ENCODE measurements at places on chromosomes 4 and X.

GRCh38 chrX:153816831-153817690 lies 13.3 kb downstream of the PDZD4 start:
- DNase-seq = no peak

DNA sequence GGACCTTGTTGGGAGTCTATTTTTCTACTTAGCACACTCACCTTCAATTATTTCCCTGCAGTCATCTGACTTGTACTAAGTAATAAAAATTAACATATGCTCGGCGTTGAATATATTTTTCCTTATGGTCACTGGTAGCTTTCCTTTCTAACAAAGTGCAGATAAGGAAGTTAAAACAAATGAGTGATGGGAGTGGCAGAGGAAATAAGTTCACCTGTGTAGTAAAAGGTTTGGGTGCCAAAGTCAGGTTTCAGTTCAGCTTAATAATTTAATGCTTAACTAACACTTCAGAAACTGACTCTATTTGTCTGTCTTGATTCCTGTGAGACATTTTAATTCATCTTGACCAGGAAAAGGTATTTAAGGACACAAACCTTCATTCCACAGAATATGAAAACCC lies 184.4 kb downstream of the PCDH7 start:
- no peak for DNase-seq

DNA sequence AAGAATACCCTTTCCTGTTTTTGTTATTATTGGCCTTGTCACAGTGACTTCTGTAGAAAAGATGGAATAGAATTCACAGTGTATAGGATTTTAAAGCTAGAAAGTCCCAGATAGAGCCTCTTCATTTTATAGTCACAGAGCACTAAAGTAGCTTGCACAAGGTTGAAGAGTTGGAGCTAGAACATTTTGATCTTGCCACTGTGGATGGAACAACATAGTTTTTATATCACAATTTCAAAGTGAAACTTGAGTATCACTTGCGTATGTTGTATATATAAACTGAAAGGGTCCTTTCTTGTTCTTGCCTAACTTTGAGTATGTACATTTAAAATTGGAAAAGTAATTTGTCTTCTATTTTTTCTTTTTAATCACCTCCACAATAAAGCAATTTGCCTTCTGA lies 2.7 kb downstream of the USO1 start:
- DNase-seq = no peak

- DNase-seq = no peak
Measured at GRCh38 chrX:40700640-40701342, 34.6 kb downstream of the MED14 start.

DNA sequence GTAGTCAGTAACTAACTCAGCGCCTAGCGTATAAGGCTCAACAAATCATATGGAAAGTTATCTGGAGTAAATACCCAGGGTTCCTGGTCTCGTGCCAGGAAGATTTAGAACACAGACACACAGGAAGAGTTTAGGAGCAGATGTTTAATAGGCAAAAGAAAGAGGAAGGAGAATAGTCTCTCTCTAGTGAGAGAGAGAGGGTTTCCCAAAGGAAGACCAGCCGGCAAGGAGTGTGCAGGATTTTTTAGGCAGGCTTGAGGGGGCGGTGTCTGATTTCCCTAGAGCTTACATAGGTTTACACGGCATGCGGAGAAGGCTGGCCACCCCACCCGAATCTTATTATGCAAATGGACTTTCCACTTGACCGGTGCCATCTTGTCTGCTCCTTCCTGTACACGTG lies 284.0 kb upstream of the FRG1 start:
- DNase-seq = no peak

GRCh38 chr4:127174616-127175015 lies 458.1 kb upstream of the INTU start:
- no peak for DNase-seq

Measured in activated CD8-positive, alpha-beta memory T cell treated with anti-CD3 and anti-CD28 coated beads for 1 hour (primary cell).